AG08396 (cell line): ENCODE measurements at places on chromosomes 6 and 20.

DNA sequence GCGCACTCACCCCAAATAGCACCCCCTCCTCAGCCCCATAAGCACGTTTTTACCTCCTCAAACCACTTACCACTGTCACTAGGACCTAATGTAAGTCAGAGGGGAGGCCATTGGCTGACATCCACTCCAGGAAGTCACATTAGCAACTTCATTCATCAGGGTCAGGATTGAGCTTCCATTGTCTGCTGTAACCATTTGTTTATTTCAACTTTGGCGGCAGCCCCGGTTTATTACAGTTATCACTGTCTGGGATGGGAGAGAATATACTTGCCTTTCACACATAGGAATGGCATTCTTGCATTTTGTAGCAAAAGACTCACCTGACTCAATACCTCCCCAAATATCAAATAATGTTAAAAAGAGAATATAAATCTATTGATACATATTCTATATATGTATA, 38.3 kb downstream of the MAFB start:
- no peak for DNase-seq

DNA sequence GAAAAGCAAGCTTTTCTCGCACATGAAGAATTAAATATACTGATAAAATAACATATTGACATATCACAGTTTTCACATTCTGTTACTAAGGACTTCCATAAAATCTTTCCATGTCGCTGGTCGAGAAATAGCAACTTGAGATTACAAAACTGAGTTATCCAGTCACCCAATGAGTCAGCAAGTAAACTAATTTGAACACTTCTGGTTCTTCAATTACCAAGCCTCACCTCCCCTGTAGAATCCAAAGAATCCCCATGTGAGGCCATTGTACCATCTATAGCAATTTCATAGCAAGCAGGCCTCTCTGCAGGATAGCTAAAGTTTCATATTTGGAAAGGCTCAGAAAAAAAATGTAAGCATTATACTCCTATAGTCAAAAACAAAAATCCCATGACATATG, 87.3 kb downstream of the PKHD1 start:
- no peak for DNase-seq

- no peak for DNase-seq
These were observed 221.9 kb downstream of the TTLL2 start for GRCh38 chr6:167546611-167547327.

GRCh38 chr20:33070111-33071053, 9.1 kb upstream of the BPIFB4 start:
- DNase-seq: no peak

GRCh38 chr20:61234224-61234890, 17.7 kb upstream of the CDH4 start:
- DNase-seq: no peak

DNA sequence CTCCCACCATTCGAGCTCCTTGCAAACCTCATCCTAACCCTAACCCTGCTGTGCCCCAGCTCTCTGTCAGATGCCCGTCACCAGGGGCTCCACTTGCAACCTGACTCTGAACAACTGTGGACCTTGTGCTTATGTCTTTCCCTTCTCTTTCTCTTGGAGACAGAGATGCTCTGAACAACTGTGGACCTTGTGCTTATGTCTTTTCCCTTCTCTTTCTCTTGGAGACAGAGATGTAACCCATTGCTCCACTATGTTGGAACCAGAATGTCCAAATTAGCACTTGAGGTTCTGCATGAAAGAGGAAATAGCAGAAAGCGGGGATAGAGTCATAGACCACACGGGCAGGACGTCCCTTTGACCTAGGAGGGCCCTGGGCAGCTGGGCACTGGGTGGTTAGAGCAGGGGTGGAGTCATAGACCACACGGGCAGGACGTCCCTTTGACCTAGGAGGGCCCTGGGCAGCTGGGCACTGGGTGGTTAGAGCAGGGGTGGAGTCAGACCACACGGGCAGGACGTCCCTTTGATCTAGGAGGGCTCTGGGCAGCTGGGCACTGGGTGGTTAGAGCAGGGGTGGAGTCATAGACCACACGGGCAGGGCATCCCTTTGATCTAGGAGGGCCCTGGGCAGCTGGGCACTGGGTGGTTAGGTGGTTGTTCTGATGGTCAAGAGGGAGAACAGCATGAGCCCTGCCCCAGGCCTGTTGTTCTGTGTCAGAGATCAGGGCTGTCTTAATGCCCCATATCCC, 22.2 kb downstream of the PCMTD2 start:
- no peak for DNase-seq

DNA sequence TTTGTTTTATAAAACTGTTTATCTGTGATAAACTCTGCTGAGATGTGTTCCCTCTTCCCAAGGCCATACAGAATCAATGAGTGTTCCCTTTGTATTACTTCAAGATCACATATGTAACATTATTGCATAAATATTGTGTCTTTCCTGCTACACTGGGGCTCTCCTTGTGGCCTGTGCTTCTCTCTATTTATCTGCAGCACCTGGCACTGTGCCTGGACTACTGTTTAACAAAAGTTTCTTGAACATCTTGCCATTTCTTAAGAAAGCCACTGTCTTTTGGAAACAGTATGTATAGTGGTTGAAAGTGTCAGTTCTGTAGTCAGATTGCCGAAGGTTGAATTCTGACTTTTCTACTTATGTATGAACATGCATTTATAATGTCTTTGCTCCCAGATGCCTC, 169.0 kb upstream of the SCGN start:
- no peak for DNase-seq

- no peak for DNase-seq
These were observed 85.8 kb downstream of the FOXF2 start for GRCh38 chr6:1475174-1475573.

DNA sequence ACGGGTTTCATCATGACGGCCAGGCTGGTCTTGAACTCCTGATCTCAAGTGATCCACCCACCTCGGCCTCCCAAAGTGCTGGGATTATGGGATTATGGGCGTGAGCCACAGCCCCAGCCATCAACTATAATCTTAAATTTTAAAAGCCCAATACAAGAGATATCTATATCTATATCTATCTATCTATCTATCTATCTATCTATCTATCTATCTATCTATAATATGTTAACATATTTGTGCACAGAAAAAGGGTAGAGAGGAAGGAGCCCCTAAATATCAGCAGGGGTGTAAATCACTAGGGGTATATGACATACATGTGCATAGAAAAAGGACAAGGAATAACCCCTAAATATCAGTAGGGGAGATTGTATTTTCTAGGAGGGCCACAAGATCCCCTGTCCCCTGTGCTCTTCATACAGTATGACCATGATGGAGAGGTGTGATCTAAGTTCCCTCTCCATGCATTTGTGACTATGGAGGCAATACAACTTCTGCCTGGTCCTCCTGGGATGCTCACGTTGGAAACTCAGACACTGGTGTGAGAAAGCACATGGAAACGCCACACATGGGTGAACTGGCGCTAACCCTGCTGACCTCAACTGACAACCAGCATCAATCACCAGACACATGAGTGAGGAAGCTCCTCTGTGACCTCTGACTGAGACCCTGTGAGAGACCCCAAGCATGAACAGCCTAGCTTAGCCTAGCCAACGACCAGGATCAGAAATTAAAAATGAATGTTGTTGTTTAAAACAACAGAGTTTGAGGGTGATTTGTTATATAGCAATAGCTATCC, 1.2 kb upstream of the SPATS1 start:
- DNase-seq: no peak

DNA sequence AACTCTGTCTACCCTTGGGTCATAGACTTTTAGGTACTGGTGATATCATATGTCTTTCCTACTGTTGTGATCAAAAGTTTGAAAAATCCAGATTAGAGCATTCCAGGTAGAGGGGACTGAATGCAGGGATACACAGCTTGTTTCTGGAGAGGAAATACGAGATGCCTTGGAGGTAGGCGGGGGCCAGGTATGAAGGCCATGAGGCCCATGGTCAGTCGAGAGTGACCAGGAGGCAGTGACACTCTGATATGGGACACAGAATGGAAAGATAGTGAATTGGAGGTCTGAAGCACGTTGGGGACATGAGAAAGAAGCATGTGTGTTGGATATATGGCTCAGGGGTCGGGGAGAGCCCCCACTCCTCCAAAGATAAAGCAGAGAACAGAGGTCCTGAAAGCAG, 16.1 kb upstream of the SRSF3 start:
- DNase-seq: no peak

- no peak for DNase-seq
These were observed 17.6 kb upstream of the MYLK2 start for GRCh38 chr20:31801508-31801907.

DNA sequence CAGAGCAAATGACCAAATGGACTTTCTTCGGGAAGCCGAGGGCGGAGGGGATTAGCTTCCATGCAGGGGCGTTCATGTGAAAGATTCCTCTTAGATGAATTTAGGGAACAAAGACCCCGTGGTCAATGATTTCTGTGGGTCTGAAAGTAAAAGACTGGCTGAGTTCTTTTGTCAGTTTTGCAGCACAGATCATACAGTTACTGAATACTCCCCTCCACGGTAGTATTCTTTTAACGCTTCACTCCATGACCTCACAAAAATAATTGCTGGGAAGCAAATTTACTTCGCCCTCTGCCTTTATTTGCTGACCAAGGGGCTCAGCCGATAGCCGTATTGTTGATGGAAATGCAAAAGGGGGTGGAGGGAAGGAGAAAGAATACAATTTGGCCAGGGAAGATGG, 86.0 kb upstream of the SALL4 start:
- no peak for DNase-seq

DNA sequence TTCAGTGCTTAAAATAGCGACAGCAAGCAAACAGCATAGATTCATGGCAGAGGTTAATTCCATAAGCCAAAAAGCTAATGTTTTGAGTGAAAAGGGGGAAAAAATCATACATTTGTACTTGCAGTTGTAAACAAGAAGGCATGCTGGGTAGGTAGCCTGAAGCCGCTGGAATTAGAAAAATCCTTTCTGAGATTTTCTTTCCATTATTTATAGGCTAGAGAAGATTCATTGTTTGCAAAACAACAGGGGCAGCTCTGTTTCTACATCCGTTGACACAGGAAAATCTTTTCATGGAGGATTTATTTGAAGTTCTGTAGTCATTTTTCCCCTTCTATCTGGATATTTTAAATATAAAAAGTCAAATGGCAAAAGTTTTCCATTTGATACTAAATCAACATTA, 843.9 kb downstream of the QKI start:
- no peak for DNase-seq

- DNase-seq: no peak
These were observed 144.8 kb upstream of the FOXA2 start for GRCh38 chr20:22729180-22729579.

DNA sequence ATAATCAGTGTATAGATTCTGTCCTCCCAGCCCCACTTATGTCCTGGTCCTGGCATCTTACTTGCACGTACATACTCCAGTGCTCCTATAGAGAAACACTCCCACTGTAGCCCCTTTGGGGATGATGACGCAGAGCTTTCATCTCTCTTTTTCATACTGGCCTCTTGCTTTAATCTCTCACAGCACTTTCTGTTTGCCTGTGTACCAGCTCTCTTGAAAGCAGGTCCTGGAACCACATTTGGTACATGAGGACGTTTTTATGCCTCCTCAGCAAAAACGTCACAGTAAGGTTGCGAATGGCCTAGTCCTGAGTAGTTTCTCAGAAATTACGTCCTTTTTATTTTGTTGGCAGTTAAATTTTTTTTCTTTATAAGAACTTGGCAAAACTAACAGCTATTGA, 10.8 kb downstream of the L3MBTL3 start:
- DNase-seq: no peak

GRCh38 chr6:31907158-31907813, 5.4 kb upstream of the ZBTB12 start:
- DNase-seq: peak; percentile 46

DNA sequence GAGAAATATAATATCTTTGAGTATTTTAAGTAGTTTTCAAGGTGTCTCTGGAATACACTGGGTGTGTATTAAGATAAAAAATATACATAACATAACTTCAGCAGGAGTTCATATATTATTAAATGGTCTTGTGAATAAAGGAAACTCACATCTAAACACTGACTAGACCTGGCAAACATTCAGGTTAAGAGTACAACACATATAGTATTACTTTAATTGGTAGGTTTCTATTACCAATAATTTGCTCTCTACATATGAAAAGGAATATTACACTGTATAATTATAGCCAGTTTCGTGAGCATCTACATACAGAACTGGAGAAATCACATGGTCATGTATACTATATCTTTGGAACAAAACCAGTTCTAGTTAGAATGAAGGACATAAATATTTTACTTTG, 8.7 kb downstream of the NCOA5 start:
- no peak for DNase-seq

GRCh38 chr20:891058-891705, 25.0 kb downstream of the ANGPT4 start:
- DNase-seq: no peak

DNA sequence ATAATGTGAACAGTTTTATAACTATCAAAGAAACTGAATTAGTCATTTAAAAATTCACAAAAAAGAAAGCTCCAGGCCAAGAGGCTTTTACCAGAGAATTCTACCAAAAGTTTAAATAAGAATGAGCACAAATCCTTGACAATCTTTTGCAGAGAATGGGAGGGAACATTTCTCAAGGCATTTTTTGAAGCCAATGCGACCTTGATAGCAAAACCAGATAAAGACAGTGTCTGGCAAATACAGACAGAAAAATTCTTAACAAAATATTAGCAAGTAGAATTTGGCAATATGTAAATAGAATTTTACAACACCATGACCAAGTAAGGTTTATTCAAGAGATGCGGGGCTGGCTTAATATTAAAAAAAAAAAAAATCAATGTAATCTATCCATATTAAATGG, 41.7 kb downstream of the RNF24 start:
- no peak for DNase-seq

- DNase-seq: no peak
These were observed 876.7 kb downstream of the HACE1 start for GRCh38 chr6:103983011-103983410.

- DNase-seq: peak; percentile 70
These were observed 6.0 kb upstream of the TRIM26 start for GRCh38 chr6:30219244-30219643.

DNA sequence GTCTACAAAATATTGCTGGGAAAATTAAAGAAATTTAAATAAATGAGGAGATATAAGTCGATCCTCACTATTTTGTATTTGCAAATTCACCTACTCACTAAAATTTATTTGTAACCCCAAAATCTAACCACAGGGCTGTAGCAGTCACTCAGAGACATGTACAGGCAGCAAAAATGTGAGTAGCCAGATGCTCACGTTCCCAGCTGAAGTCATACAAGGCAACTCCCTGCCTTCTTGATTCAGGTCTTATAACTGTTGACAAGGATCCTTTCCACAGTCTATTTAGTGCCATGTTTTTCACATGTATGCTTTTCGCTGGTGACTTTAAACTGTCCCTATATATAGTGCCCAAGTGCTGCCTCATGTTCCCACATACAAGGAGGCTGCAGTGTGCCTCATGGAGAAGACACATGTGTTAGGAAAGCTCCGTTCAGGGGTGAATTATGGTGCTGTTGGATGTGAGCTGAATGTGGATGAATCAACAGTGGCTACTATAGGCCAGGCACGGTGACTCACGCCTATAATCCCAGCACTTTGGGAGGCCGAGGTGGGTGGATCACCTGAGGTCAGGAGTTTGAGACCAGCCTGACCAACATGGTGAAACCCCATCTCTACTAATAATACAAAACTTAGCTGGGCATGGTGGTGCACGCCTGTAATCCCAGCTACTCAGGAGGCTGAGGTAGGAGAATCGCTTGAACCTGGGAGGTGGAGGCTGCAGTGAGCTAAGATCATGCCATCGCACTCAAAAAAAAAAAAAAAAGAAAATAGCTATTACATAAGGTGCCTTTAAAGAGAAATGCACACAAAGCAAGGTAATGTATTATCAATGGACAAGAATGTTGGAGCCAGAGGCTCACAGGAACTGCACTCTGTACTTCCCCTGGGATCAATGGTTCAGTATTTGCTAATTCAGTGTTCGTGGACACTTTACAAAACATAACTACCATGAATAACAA, 55.3 kb downstream of the STK35 start:
- DNase-seq: no peak

GRCh38 chr6:159535656-159536350, 157.2 kb downstream of the SOD2 start:
- DNase-seq: no peak
